Hematopoietic multipotent progenitor cell treated with erythropoietin and hydrocortisone succinate and interleukin-3 and kit ligand, for 15 days (in vitro differentiated cells): ENCODE measurements at places on chromosomes 7 and 10.

- DNase-seq = no peak
Observed at GRCh38 chr10:99395750-99396445, 34.5 kb downstream of the GOT1 start.

DNA sequence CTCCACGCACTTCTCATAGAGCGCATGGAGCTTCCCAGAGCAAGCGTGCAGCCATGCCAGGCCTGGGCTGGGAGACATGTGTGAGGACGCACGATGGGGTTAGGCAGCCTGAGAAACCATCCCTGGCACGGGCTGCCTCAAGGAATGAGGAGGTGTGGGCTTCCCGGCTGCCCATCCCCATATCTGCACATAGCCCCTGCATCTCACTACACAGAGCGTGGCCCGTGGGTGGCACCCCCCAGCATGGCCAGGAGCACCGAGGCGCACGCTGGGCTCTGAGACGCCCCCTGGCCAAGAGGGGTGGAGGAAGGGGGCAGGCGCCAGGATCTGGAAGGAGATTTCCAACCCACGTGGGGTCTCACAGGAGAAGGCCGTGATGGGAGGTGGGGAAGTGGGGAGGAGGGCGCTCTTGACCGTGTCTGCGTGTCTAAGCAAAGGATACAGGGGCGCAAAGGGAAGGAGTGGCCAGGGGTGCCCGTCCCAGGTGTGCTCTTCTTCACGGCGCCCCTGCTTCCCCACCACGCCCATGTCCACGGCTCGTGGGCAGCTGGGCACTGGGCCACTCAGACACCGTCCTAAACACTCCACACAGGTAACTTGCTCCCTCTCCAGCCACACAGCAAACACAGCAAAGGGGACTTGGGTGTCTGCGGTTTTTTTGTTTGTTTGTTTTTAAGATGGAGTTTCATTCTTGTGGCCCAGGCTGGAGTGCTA, 340.5 kb downstream of the PTPRN2 start:
- no peak for DNase-seq

DNA sequence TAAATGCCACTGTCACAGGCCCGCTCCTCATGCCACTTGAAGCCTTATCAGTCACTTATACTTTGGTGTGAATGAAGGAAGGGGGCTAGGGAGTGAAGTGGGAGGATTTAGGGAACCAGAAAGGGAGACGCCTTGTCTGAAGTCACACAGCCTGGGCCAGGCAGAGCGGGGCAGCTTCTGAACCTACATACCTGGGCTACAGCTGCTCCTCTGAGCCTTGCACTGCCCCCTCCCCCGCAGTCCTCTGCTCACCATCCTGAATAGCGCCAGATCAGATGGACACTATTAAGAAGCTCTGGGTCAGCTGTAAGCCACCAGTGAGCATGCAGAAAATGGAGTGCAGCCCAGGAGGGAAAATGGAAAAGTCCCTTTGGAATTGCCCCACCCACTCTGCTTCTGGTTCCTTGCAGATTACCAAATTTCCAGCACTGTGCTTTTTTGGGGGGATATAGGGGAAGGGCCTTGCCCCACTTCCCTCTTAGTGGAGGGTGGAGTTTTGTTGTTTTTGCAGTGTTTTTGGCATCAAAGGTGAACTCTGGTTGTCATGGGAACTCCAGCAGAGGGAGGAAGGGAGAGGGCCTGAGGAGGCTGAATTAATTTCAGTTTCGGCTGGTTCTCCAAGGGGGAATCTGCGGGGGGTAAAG, 35.0 kb upstream of the ADCYAP1R1 start:
- no peak for DNase-seq

- DNase-seq = no peak
Observed at GRCh38 chr7:68722044-68722443, 876.2 kb upstream of the AUTS2 start.

GRCh38 chr10:34137201-34137600, 677.9 kb downstream of the PARD3 start:
- DNase-seq = no peak

DNA sequence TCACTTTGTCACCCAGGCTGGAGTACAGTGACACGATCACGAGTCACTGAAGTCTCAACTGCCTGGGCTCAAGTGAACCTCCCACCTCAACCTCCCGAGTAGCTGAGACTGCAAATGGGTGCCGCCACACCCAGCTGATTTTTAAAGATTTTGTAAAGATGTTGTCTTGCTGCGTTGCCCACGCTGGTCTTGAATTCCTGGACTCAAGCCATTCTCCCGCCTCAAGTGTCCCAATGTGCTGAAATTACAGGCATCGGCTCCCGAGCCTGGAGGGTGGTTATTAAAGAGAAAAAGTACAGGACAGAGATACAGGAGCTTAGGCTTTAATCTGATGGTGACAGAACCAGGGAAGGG, 55.1 kb downstream of the KCTD7 start:
- DNase-seq = no peak

DNA sequence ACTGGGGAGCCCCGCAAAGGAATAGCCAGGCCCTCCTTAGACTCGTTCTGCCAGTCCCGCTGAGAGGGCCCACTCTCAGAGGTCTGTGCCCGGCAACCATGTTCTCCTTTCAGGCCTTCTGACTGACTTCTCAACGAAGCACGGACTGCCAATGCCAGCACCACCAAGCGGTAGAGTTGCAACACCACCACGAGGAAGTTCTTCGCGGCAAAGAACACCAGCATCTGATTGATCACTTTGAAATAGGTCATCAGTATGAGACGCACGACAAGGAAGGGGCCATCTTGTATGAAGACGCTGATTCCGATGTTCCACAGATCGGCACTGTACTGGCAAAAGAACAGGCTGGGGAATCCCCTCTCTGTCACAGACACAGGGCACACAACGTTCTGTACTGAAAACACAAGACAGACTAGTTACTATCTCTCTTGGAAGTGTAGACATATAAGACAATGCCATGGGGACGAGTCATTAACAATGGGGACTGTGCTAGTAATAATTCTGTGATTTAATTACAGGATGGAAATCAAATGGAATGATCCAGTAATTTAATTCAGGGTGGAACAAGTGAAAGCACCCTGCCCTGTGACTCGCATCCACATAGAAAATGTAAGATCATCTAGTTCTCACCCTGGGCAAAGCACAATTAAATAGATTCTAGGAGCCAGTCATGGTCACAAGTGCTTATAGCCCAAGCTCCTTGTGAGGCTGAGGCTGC, 42.7 kb downstream of the TMEM26 start:
- DNase-seq = no peak

DNA sequence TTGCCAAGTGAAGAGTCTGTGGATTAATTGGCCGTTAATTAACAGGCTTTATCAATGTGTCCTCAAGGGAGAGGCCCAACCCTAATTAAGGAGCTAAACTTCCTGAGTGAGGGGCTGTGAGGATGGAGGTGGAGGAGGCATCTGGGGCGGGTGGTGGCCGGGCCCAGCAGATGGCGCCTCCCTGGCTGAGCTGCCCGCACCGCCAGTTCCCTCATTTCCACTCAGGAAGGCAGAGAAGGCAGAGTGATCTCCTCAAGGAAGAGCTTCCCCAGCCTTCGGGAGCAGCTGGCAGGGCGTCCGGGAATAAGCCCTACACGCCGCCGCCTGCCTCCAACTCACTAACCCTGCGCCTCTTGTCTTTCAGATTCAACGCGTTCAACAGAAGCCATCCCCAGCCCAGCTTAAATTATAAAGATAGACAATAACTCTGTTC, 112.2 kb downstream of the CYTH3 start:
- DNase-seq = peak; percentile 18

DNA sequence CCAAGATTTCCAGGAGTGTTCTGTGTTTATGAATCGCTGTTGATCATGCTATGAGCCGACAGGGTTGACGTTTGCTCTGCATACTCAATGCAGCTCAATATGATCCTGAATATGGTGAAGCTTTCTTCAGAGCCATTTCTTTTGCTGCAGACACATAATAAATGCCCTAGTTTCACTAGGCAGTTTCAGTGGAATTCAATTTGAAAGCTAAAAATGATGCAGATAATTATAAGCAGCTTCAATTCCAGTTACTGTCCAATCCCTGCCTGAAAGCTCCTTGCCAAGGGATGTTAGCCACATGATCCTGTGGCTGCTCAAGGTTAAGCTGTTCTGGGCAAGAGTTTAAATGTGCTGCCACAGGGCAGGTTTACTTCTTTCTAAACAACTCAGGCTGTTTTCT, 805.6 kb downstream of the NRG3 start:
- no peak for DNase-seq

GRCh38 chr7:129827467-129827990, 125.2 kb downstream of the UBE2H start:
- no peak for DNase-seq

- DNase-seq = no peak
Observed at GRCh38 chr7:36497775-36498174, 108.1 kb downstream of the ANLN start.

- peak; percentile 66 for DNase-seq
Observed at GRCh38 chr10:31133792-31134310, 102.2 kb upstream of the ZNF438 start.

GRCh38 chr7:66419210-66419609, 209.5 kb upstream of the KCTD7 start:
- peak; percentile 33 for DNase-seq

DNA sequence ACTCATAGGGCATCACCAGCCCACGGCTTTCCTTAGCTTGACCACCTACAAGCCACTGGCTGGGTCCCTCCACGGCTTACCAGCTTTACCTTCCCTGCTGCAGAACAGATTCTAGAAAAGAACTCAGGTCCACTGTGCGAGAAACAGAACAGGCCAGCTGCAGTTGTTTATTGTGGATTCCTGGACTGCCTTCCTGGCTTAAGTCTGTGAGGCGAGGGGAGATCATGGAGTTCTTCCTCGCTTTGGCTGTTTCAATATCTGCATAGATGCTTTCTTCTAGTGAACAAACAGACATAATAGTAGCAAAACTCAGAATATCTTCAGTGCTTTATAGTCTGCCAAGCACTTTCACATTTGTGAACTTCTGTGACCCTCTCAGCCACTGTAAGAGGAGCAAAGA, 162.9 kb upstream of the HABP2 start:
- no peak for DNase-seq

GRCh38 chr7:121860953-121861352, 12.0 kb upstream of the PTPRZ1 start:
- no peak for DNase-seq

DNA sequence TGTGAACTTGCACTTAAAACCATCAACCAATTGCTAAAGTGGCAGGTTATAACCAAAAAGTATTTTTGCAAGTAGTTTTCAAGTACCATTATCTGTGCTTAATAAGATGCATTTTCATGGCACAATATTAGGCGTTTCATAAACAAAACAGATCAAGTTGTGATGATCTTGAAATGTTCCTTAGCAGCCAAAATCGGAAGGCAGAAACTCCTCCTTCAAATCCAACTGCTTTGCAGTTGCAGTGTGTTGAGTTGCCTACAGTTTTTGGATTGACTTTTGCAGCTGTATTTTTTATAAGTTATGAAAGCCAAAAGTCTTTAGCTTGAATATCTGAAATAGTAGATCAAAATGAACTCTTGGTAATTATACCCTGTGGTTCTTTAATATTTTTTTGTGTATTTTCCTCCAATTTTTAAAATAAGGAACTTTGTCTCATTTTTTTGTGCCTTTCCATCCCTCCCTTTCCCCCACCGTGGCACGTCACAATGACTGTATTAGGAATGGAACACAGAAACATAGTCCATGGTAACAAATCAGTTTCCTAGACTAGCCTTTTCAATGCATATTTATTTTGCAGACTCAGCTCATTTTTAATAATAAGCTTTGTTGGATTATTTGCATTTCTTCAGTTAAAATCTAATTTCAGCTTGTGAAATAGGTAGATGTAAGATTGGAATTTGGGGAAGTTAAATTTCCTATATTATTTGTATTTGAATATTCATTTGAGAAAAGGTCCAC, 80.8 kb downstream of the ADD3 start:
- DNase-seq = no peak

GRCh38 chr7:33810356-33810755, 95.0 kb upstream of the BMPER start:
- DNase-seq = no peak

DNA sequence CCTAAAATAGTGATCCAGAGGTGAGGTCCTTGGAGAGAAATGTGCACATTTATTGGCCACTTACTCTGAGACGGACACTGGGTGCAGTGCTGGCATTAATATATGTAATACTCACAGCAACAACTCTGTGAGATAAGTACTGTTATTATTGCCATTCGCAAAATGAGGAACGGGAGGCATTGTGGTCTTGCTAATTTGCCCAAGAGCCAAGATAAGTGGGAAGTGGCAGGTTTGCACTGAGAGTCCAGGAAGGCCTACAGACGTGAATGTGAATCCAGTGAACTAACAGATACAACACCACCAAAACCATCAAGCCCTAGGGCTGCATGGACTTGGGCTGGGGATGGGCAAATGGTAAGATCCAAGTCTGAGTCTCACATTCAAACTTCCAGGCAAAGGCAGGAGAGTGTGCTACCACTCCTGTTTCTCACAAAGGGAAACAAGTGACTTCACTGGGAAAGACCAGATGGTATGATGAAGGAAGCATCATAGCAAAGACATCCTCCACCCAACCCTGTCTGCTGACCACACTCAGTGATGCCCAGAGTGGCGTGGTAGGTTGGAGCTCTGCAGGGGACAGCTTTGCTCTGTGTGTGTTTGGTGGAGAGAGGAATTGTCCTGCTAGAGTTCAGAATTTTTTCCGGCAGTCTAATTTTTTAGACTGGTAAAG, 19.2 kb downstream of the TMEM273 start:
- no peak for DNase-seq

DNA sequence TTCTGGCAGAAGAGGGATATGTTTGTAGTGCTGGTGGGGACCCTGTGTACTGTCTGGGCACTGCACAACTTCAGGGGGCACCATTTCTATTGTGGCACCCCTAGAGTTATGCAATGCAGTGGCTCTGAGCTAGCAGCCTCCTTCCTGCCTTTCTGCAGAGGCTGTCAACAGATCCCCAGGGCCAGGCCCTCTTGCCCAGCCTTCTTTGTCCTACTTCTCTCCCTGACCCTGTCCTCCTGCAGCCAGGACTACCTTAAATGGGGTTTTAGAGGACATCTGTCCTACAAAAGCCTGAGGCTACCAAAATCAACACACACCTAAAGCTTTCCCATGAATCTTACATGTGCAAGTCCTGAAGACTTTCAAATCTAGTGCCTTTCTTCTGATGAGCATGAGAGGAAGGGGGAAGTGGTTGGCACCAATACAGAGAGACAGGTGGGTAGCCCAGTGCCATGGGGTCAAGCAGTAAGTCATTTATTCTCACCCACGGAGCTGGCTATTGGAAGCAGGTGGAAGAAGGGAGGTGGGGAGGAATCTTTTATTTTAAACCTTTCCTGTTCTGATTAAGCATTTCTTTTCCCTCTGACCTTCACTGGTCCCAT, 2.4 kb downstream of the SPOCK2 start:
- no peak for DNase-seq

GRCh38 chr7:142863891-142864685, 9.2 kb downstream of the EPHB6 start:
- DNase-seq = no peak

GRCh38 chr7:154794147-154794780, 208.7 kb downstream of the PAXIP1 start:
- DNase-seq = no peak
